ENCODE measurements at places on chromosomes 12 and 14.

DNA sequence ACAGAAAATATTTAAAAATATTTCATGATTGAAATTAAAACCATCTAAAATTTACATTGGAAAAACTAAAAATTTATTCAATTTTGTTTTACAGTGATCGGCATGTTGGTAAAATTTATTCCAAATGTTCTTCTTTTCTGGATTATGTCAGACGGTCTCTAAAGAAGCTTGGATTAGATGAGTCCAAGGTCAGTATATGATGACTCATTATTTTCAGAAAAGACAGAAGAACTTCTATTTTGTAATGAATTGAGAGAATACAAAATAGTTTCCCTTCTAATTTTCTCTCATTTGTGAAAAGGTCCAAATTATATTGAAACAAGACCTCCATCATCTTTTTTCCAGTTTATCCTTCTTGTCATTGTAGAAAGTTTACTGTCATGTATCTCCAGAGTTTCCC lies 98.3 kb downstream of the METTL25 start:
- DNase-seq: no peak

- no peak for DNase-seq
Observed at GRCh38 chr12:109722721-109723094, 9.1 kb downstream of the FAM222A start.

DNA sequence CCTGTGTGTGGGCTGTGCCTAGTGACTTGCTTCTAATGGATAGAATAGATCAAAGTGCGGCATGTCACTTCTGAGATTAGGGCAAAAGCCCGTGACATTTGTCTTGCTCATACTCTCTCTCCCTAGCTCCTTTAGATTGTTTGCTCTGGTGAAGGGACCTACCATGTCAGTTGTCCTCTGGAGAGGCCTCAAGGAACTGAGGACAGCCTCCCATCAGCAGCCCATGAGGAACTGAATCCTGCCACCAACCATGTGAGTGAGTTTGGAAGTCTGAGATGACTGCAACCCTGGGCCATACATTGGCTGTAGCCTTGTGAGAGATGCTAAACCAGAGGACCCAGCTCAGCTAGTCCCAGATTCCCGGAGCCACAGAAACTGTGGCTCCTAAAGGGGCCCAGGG lies 101.6 kb upstream of the ESRRB start:
- DNase-seq: no peak

DNA sequence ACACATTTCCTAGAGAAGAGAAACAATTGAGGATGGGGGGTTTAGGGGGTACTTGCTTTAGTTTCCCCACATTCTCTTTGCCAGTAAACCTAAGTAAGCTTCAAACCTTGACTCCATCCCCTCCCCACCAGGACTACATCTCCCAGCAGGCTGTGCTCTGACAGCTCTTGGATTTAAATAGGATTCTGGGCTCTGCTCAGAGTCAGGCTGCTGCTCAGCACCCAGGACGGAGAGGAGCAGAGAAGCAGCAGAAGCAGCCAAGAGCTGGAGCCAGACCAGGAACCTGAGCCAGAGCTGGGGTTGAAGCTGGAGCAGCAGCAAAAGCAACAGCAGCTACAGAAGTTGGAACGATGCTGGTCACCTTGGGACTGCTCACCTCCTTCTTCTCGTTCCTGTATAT lies 20.6 kb downstream of the RDH12 start:
- DNase-seq: no peak

DNA sequence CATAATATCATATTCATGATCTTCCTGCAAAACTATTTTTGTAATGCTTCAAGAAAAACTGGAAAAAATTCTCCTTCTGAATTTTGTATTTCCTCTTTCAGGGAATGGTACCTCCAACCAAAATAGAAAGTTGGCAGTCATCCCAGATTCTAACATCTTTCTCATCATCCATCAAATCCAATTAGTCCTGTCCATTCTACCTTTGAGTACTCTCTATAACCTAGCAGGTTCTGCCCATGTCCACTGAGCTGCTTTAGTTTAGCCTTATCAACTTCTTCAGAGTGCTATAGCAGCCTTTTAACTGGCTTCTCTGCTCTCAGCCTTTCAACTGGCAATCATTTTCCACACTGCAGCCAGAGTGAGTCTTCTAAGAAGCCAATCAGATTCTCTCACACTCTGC lies 236.2 kb downstream of the AKAP6 start:
- no peak for DNase-seq

DNA sequence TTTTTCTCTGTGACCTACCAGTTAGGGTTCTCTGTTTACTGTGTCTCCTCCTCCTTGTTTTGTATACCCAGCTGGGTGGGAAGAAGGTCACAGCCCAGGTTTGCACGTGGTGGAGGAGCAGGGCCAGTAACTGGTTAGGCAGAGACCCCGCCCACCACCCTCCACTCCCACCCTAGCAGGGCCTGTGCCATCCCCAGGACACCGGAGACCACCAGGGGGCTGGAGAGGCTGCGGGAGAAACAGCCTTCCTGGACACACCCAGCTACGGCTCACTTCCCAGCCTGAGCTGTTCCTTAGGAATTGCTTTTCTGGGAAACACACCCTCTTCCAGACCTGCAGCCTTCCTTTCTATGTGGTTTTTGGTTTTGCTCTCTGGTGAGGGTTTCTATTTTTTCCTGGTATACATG lies 21.1 kb downstream of the BDKRB2 start:
- no peak for DNase-seq

Measured in stimulated activated CD4-positive, alpha-beta T cell treated with anti-CD3 and anti-CD28 coated beads, Interleukin-1b, Interleukin-23, amount 100 ng/mL, for 1 hour (primary cell).